Tibial nerve (tissue), 4 donors: ENCODE measurements at places on chromosomes 2 and 18.
A peak's percentile ranks its signal among the peaks of the same experiment; 100 is the strongest.

GRCh38 chr2:45759310-45759851 is 107.9 kb downstream of the PRKCE start:
- no peaks in the 10 kb centered on the region for H3K27me3 ChIP-seq
- H3K36me3 ChIP-seq = no peaks in the 10 kb centered on the region
- H3K4me3 ChIP-seq = no peak overlapping the region
- no peak for DNase-seq
- H3K4me1 ChIP-seq = no peaks in the 10 kb centered on the region

DNA sequence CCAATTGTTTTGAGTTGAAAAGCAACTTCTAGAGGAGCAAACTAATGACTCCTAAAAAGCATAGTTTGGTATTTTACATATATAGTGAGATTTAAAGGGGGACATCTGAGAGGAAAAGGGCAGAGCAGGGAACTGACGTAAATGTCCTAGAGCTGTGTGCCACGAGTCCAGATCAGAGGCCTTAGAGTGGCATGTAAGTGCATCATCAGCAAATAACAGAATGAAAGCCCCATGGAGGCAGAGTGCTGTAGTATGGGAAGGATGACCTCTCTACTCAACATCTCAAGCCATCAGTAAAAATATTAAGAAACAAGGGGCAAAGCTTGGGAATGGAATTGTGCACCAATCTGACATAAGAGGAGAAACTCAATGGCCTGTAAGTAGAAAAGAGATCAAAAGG is 31.4 kb downstream of the SCG2 start:
- H3K27me3 ChIP-seq = no peaks in the 10 kb centered on the region
- H3K4me3 ChIP-seq = no peak overlapping the region
- no peaks in the 10 kb centered on the region for H3K36me3 ChIP-seq
- no peak overlapping the region for H3K27ac ChIP-seq
- no peak for DNase-seq

GRCh38 chr18:64416990-64417389 is 268.1 kb upstream of the LINC00305 start:
- no peaks in the 10 kb centered on the region for H3K27me3 ChIP-seq
- DNase-seq = no peak
- no peaks in the 10 kb centered on the region for H3K4me1 ChIP-seq
- H3K27ac ChIP-seq = no peak overlapping the region

GRCh38 chr2:119694845-119695521 is 16.0 kb downstream of the TMEM177 start:
- DNase-seq = no peak
- H3K27ac ChIP-seq = no peak overlapping the region
- no peak overlapping the region for H3K4me3 ChIP-seq
- H3K27me3 ChIP-seq = no peaks in the 10 kb centered on the region
- peaks cover 11% of the 10 kb centered on the region for H3K4me1 ChIP-seq

DNA sequence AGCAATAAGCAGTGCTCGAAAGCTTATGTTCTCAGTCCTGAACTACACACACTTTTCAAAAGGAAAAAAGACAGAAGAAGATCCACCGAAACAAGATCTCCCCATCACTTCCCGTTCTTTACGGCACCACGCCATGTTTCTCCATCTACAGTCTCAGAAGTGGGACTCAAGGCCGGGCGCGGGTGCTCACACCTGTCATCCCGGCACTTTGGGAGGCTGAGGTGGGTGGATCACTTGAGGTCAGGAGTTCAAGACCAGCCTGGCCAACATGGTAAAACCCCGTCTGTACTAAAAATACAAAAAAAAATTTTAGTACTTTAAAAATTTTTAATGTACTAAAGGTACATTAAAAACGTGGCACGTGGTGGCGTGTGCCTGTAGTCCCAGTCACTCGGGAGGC is 31.2 kb downstream of the ZNF516 start:
- no peaks in the 10 kb centered on the region for H3K36me3 ChIP-seq
- no peak overlapping the region for H3K4me3 ChIP-seq
- H3K27ac ChIP-seq = no peak overlapping the region
- no peaks in the 10 kb centered on the region for H3K27me3 ChIP-seq
- DNase-seq = no peak

DNA sequence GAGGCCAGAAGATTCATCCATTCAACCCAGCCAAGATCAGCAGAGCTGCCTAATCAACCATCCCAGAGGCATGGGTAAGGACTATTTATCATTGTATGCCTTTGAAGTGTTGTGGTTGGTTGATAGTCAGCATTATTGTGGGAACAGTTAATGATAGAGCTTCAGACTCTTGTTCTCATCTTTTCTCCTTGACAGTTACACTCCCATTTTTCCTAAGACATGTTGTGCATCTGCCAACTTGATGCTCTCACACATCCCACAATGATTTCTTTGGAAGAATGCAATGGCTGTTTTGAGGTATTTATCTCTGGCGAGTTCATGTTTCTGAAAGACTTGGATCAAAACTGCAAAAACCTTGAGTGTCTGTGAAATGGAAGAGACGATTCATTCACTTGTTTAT is 55.4 kb downstream of the FASTKD2 start:
- no peaks in the 10 kb centered on the region for H3K36me3 ChIP-seq
- H3K27ac ChIP-seq = peak overlapping the region; percentile 79

- no peaks in the 10 kb centered on the region for H3K36me3 ChIP-seq
- H3K27me3 ChIP-seq = no peaks in the 10 kb centered on the region
- no peak overlapping the region for H3K27ac ChIP-seq
- H3K4me3 ChIP-seq = no peak overlapping the region
- DNase-seq = no peak
These were observed 17.3 kb downstream of the ACADL start for GRCh38 chr2:210207929-210208328.

DNA sequence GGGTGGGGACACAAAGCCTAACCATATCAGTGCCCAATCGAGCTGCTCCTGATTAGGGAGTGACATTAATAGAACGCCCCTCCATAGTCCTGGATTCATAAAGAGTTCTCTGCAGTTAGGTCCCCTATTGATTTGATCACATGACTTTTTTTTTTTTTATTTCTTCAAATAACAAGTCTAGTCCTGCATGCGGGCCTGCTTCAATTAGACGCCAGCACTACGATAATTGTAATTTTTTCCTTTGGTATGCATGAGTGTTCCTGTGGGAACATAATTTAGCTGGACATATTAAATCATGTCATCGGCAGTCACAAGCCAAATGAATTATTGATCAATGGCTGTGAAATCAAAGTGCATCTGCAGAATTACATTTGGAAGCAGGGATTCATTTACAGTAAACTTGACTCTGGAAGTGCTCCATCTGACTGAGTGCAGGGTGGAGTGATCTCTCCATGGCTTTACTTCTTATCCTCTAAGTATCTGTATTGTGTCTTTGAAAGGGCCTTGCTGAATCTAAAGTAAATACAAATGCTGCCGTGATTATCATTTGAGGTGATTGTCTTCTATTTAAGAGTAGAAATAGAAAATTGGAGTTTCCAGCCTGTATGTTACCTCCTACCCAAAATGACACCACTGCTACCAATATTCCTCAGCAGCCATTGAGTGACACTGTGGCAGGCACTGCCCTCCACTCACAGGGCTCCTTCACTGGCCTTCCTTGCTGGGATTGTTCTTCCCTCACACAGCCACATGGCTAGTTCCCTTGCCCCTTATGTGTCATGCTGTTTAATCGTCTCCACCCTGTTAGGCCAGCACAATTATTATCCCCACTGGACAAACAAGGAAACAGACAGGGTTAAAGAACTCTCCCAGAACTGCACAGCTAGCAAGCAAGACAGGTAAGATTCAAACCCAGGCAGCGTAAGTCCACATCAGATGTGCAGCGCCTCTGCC is 337.4 kb upstream of the ID2 start:
- H3K36me3 ChIP-seq = no peaks in the 10 kb centered on the region
- H3K27ac ChIP-seq = no peak overlapping the region
- H3K27me3 ChIP-seq = no peaks in the 10 kb centered on the region
- no peak for DNase-seq
- no peaks in the 10 kb centered on the region for H3K4me1 ChIP-seq
- H3K4me3 ChIP-seq = no peak overlapping the region

DNA sequence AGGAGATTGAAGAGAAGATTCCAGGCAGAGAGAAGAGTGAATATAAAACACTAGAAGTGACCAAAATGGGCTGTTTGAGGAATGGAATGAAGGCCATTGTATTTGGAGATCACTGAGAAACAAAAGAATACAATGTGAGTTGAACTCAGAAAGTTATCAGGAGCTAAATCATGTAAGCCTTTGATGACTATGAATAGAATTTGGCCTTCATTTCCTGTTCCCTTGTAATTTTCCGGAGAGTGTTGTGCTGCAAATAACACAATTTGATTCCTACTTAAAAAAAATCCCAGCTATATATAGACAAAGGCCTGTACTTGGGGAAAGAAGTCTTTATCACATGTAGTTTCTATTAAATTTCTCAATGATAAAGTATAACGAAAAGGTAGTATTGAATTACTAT is 33.7 kb upstream of the KYNU start:
- no peak overlapping the region for H3K27ac ChIP-seq
- no peaks in the 10 kb centered on the region for H3K36me3 ChIP-seq
- H3K4me1 ChIP-seq = no peaks in the 10 kb centered on the region
- H3K27me3 ChIP-seq = no peaks in the 10 kb centered on the region
- DNase-seq = no peak

DNA sequence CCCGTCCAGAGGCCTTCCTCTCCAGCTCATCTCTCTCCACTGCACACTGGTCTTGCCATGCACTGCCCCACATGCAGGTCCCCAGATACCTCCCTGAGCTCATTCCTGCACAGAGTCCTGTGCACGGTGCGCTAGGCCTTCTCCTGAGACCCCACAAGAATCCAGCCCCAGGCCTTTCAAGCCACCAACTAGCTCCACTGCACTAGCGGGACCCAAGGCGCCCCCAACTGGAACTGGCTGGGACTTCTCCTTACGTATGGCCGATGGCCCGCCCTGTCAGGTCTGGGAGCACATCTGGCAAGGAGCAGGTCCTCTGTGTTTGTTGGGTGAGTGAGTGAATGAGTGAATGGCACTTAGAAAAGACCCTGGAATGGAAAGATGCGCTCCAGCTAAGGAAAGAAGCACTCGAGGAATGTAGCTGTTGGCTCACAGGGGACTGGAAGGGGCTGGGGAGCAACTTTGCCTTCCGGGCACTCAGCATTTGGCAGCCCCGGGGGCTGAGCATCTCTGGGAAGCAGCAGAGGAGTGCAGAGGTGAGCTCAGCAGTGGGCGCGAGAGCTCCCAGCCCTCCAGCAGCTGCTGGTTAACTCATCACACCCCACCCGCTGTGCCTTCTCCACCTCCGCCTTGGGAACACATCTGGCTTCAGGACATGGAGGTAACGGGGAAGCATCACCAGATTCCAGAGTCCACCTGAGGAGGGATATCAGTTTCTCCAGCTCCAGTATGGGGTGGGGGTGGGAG is 223.1 kb downstream of the GLI2 start:
- no peaks in the 10 kb centered on the region for H3K4me1 ChIP-seq
- no peak for DNase-seq
- H3K27me3 ChIP-seq = no peaks in the 10 kb centered on the region
- H3K4me3 ChIP-seq = no peak overlapping the region
- H3K27ac ChIP-seq = no peak overlapping the region
- peaks cover 30% of the 10 kb centered on the region for H3K36me3 ChIP-seq

- no peaks in the 10 kb centered on the region for H3K4me1 ChIP-seq
- H3K4me3 ChIP-seq = no peak overlapping the region
- no peak overlapping the region for H3K27ac ChIP-seq
- H3K36me3 ChIP-seq = no peaks in the 10 kb centered on the region
- no peaks in the 10 kb centered on the region for H3K27me3 ChIP-seq
- no peak for DNase-seq
These were observed 26.8 kb upstream of the LDLRAD4 start for GRCh38 chr18:13191779-13192178.
